ENCODE measurements at places on chromosomes 2 and 18.
A peak's percentile ranks its signal among the peaks of the same experiment; 100 is the strongest.

DNA sequence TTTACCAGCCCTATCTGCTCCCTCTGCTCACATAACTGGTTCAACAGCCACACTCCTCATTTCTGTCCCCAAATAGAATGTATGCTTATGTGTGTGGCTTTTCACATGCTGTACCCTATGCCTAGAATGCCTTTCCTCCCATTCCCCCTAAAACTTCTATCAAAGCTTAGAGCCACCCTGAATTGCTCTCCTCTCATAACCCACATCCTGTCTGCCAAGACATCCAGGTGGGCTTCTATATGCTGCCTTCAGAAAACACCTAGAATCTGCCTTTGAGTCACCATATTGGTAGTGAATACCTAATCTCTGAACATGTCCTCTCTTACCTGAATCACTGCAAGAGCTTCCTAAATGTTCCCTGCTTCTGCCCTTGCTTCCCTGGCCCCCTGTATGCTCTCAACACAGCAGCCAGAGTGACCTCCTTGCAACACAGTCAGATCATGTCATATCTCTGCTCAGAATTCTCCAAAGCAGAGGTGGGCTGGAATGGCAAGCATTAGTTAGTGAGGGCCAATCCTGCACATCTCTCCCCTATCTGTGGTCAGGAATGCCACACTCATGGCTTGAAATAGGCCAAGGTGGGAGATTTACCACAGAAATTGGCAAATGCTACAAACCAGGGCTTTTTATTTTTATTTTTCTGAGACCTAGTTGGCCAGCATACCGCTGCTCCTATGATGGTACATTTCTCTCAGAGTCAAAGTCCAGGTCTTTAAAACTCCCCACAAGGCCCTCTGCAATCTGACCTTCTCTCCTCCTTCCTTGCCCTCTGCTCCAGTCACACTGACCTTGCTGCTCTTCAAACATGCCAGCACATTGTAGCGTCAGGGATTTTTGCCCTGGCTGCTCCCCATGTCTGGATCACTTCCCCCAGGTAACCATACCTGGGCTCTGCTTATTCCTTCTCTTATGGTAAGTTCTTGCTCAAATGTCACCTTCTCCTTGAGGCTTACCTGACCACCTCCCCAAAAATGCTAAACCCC is 111.8 kb upstream of the STON1 start:
- DNase-seq, result no peak

DNA sequence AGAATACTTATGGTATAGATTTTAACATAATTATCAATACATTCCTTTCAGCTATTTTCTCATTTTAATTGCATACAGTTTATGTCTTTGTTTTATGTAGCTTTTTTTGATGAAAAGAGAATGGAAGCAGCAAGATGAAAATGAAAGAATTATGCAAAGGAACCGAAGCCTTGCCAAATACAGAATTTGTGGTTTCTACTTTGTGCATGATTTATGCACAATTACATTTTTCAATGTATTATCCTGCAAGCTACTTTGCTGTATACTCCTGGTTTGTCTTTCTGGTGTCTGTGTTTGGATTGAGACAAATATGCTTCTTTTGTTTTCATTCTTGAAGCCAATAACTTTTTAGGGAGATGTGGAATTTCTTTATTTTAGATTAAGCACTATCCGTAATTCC is 1642.6 kb upstream of the CELF4 start:
- DNase-seq, result no peak

DNA sequence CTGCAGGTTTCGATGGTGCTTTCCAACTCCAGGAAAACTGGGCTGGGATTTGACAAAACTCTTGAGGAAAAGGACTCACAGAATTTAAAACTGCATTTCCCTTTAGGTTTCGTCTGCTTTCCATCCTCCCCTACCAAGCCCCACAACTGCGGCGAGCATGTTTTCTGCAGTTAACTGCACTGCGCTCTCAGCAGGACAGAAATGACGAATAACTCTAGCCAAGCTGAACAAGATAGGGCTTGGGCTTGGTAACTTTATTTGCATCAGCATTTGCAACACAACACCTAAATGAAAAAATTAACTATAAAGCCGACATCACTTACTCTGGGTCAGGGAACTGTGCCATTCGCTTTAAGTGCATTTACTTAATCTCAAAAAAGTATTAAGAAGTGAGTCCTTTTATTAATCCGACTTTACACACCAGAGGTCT is 669 bp upstream of the PIKFYVE start:
- DNase-seq, result peak; percentile 16

DNA sequence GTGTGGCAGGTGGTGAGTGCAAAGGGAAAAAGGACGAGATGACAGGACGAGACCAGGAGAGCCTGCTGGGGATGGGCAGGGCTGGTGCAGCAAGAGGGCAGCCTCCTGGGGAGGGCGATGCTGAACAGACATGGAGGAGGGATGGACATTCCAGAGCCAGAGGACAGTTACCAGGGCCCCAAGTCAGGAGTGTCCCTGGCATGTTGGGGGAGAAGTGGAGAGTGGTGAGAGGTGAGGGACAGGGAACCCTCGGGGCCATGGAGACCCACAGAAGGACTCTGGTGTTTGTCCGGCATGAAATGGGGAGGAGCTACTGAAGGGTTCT is 19.0 kb downstream of the MTERF4 start:
- no peak for DNase-seq

DNA sequence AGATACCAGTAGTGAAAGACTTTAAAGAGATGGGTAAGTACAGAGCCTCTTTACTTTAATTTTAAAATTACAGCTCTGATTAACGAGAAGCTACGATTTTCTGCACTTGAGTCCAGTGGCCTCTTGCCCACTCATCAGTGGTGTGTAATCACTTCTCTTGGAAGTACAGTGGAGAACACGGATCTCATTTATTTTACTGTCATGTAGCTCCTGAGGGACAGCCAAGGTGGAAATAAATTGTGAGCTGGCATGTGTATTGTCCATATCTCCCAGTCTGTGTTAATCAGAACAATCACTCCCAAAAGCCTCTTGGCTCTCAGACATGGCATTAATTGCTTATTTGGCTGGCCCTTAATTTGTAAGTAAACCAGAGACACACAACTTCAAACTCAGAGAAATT is 69.4 kb downstream of the LOXHD1 start:
- no peak for DNase-seq

DNA sequence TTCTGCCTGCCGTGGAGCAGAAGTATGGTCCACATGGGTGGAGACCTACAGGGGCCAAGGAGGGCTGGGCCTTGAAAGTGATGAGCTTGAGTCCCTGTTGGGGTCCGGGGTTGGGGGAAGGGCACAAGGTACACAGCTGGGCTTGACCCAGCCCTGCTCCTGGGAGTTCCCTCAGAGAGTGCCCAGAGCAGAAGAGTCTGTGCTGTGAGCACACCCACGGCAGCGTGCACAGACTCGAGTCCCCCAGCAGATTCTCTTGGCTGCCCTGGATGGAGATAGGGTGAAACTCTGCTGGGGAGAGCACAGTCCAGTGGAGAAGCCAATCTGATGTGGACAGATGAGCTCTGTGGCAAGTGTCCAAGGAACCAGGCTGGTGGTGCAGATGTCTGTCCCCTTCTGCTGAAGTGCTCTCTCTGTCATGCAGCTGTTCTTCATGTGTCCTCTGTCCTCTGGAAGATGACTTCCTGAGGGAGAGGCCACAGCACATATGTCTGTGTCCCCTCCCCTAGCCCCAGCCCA is 27.5 kb downstream of the INPP4A start:
- DNase-seq, result no peak

DNA sequence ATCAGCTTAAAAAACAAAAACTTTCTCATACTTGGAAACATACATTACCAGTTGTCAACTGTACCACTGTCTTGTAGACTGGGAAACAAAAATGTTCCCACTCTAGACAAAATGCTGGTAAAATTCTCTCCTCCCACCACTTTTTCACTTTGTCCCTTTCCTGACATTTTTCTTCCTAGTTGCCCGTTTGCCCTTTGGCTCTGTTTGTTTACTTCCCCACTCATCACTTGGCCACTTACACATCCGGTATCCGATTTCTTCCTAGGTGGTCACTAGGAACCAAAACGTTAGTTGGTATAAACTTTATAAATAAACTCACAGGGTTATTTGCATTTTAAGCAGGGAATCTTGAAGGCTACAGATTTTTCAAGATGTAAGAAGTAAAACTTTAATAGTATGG is 84.9 kb downstream of the METTL4 start:
- DNase-seq, result no peak

DNA sequence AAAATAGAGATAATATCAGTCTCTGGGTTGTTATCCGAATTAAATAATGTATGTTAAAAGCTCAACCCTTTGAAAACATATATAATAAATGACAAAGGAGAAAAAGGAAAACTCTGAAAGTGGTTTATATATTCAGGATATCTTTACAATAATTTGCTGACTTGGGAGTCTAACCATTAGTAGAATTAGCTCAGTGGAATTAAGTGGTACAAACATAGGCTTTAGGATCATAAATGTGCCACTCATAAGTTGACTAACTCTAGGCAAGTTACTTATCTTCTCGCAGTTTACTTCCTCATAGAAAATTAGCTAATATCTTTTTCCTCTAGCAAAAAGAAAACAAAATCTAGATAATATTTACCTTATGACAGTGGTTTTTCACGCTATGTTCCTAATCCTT is 44.6 kb downstream of the HEATR5B start:
- DNase-seq, result no peak

- DNase-seq, result no peak
Observed at GRCh38 chr2:234840336-234840735, 111.5 kb upstream of the SH3BP4 start.

DNA sequence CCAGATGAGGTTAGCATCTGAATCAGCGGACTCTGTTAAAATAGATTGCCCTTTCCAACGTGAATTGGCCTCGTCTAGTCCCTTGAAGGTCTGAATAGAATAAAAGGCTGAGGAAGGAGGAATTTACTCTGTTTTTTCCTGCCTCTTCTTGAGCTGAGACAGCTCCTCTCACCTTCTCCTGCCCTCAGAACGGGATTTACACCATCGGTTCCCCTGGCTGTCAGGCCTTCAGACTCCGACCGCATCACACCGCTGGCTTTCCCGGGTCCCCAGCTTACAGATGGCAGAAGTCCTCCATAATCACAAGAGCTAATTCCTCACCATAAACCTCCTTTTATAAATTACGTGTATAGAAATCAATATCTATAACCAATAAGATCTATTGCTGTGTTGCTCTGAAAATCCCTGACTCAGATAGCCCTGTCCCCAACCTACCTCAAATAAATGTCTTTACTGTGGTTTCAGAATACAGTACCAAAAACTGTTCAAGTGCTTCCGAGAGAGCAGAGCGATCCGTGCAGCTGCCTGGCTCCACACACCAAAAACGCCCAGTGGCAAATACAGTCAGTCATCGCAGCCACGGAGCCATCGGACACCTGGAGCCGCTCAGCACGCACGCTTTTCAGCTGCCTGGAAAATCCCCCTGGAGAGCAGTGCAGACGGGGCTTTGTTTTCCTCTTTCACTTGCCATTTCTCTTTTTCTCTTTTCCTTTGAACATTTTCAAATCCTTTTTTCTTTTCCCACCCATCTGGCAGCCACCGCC is 196.9 kb downstream of the NRP2 start:
- no peak for DNase-seq

GRCh38 chr2:47091118-47091517 is 64.0 kb downstream of the STPG4 start:
- no peak for DNase-seq

GRCh38 chr2:73174244-73174643 is 28.1 kb upstream of the NOTO start:
- no peak for DNase-seq

DNA sequence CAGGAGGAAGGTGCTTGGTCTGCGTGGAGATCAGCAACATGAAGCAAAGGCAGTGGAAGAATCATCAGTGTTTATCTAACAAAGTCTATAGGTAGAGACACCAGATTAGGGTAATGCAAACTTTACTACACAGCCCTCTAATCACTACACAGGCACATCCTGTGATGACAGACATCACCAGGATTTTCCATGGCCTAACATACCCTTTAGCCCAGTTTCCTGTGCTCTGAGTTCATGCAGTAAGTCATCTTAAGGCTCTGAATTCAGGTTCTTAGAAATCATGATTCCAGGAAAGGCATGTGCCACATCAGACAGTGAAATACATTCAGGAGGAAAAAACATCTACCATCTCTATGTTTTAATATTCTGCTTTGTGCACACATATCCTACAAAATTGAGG is 708.5 kb upstream of the SLC8A1 start:
- DNase-seq, result no peak

- DNase-seq, result no peak
Observed at GRCh38 chr2:230666446-230666845, 46.2 kb upstream of the CAB39 start.

- DNase-seq, result peak; percentile 55
Observed at GRCh38 chr2:233857511-233858141, 3.3 kb upstream of the HJURP start.

- DNase-seq, result no peak
Observed at GRCh38 chr2:161391737-161392506, 24.2 kb upstream of the TBR1 start.

DNA sequence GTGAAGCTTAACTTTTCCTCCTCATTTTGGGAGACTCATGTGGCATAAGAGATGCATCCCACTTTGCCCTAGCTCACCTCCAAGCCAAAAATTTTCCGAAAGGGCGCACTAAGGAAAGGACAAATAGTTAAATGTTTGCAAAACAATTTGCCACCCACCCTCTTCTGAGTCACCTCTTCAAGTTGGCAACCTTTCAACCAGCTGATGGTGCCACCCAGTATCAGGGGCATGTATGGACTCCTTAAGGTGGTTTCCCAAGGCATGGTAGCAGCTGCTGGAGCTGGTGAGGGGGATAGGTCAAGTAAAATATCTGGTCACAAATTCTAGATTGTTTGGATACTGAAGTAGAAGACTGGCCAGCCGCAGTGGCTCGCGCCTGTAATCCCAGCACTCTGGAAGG is 17.2 kb upstream of the ITGAV start:
- DNase-seq, result no peak

DNA sequence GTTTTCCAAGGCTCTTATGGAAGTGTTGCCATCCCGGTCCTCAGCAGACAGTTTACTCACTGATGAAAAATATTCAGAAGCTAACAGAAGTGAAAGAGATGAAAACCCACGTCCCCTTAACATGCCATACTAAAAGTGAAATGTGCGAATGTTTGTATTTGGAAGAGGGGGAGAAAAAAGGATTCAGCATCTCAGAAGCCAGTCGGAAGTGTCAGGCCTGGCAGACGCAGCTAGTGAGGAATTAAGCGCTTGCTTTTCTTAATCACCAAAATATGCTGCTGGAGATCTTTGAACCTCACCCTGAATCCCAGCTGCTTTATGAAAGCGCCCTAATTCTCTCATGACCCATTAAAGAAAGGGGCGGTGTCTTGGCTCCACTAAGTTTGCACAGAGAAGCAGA is 653.7 kb downstream of the DCDC2C start:
- DNase-seq, result no peak

GRCh38 chr2:71806432-71806831 is 341.2 kb downstream of the CYP26B1 start:
- DNase-seq, result no peak

- DNase-seq, result no peak
Observed at GRCh38 chr2:209529579-209529978, 105.7 kb downstream of the MAP2 start.

DNA sequence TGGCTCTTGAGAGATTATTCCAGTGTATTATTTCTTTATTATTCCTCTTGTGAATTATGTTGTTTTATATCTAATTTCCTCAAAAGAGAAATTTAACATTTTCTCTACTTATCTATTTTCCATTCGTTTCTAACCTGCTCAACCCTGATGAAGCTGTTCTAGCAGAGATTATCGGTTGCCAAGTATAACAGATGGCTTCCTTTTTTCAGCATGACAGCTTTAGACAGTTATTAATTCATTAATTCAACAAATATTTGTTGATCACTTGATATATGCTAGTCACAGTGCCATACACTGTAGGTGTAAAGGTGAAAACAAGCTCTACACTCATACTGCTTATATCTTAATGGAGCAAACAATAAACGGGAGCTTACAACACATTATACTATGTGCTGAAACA is 137.9 kb upstream of the UBE2E3 start:
- DNase-seq, result no peak

Measured in stimulated activated CD4-positive, alpha-beta T cell treated with anti-CD3 and anti-CD28 coated beads, Interleukin-12 subunit alpha, Interleukin-12 subunit beta, amount 100 ng/mL, for 48 hours (primary cell).